Tibial nerve (tissue), 4 donors: ENCODE measurements at places on chromosomes 12 and 14.

GRCh38 chr12:132279184-132279889 is 50.1 kb downstream of the GALNT9 start:
- no peak for DNase-seq

DNA sequence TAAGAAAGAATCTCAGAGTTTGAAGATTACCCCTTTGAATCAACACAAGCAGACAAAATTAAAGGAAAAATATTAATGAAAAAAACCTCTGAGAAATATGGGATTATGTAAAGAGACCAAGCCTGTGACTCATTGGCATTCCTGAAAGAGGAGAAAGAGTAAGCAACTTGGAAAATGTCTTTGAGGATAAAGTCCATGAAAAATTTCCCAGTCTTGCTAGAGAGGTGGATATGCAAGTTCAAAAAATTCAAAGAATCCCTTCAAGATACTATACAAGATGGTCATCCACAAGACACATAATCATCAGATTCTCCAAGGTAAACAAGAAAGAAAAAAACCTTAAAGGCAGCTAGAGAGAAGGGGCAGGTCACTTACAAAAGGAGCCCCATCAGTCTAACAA is 13.3 kb downstream of the SLCO1B1 start:
- no peak for DNase-seq

GRCh38 chr12:75724928-75725312 is 213.5 kb upstream of the KRR1 start:
- peak; percentile 21 for DNase-seq

- DNase-seq = no peak
Measured at GRCh38 chr12:80509781-80510556, 65.9 kb downstream of the PTPRQ start.
